ENCODE measurements at places on chromosomes 4 and X.

DNA sequence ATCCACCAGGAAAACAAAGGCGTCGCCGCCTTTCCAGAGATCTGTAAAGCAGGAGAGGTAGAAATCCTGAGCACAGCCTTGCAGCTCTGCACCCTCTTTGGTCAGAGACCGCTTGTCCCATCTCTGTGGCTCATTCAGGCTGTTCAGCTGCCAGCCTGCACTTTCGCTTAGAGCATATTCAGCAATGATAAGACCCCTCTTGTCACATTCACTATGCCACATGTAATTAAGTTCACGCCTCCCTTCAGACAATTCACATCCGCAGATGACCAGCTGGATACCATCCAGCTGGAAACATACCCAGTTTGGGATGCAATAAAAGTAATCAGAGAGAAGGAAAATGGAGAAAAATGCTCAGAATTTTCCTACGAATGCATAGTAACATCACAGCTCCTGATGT is 335.4 kb downstream of the UNC5C start:
- DNase-seq = no peak

- DNase-seq = no peak
Measured at GRCh38 chrX:11968991-11969390, 169.3 kb upstream of the FRMPD4 start.

DNA sequence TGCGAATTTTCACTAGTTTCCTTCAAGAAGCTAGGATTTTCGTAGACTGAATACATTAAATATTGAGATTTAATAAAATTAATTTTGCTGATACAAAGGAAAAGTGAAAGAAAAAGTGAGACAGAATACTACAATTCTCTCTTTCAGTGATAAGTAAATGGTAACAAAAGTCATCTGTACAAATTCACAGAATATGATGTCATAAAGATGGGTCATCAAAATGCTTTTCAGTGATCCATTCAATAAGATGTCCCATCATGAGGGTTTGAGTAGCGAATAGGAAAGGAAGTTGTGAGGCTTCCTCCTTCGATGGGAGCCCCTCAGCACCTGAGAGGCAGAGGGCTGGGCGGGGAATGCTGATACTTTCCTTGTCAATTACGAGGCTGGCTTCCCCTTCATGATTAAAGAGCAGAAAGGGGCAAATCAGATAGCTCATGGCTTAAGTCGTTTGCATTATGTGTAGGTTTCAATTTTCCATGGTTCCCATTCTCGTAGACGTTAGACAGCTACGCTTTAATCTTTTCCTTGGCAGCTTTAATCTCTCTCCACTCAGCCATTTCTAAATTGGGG is 108.8 kb upstream of the SORBS2 start:
- no peak for DNase-seq

- no peak for DNase-seq
Measured at GRCh38 chr4:88891636-88892035, 165.3 kb downstream of the FAM13A start.

- no peak for DNase-seq
Measured at GRCh38 chr4:126582737-126583136, 1050.0 kb upstream of the INTU start.

- no peak for DNase-seq
Measured at GRCh38 chrX:129427267-129427666, 96.0 kb downstream of the SMARCA1 start.
